Stimulated activated CD4-positive, alpha-beta T cell treated with anti-CD3 and anti-CD28 coated beads, Interleukin-1b, Interleukin-23, amount 100 ng/mL, for 48 hours (primary cell): ENCODE measurements at places on chromosomes 12 and 14.
A peak's percentile ranks its signal among the peaks of the same experiment; 100 is the strongest.

DNA sequence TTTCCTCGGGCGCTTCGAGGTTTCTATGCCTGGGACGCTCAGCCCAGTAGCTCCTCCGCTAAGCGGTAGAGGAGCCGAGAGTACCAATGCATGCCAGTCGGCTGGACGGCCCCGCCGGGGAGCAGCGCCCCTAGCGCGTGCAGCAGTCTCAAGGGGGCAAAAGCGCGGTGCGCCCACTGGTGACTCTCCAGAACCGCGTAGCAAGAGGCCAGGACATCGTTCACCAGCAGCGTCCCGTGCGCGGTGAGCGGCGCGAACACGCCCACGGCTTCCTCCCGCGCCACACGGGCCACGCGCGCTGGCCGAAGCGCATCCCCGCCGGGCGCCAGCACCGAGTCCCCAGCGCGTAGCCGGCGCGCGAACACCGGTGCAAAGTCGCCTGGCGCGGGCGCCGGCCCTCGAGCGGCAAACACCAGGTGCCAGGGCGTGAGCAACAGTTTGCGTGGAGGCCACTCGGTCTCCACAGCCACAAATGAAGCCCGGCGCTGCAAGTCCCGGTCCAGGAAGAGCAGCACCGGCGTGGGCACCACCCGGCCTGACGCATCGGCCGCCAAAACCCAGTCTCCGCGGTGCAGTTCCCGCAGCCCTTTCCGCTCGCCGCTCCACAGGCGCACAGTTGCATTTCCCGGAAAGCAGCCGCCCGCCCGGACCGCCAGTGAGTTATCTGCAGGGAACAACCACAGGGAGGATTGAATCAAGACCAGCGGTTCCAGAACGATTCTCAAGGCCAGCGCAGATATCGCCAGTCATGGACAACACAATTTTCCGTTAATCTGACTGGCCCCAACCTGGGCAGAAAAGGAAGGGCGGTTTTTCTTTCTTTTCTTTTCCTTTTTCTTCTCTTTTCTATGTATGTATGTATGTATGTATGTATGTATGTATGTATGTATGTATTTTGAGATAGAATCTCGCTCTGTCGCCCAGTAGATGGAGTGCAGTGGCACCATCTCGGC, 4.5 kb downstream of the DHH start:
- DNase-seq, result no peak

DNA sequence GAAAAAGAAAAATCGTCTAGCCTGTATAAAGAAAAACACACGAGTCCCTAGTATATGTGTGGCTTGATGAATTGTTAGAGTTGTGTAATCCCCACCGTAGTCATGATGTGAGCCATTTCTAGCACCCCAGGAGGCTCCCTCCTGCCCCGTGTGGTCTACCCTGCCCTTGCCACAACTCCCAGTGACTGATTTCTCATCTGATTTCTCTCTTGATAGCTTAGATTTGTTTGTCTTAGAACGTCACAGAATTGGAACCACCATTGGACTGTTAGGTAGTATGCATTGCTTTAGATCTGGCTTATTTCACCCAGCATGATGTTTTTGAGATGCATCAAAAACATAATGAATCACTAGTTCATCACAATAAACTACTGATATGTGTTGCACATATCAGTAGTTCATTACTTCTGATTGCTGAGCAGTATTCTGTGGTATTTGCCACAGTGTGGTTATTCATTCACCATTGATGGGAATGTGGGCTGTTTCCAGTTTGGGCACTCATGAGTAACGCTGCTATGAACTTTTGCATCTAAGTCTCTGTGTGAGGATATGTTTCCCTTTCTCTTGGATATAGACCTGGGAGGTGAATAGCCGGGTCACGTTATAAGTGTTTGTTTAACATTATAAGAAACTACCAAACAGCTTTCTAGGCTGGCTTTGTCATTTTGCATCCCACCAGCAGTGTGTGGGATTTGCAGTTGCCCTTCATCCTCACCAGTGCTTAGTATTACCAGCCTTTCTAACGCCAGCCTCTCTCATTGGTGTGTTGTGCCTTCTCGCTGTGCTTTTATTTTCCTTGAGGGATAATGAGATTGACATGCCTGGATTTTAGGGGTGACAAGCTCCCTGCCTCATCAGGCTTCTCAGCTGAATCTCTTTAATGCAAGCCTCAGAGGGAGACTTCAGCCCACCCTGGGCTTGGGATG, 31.9 kb upstream of the NCOR2 start:
- peak; percentile 46 for DNase-seq

DNA sequence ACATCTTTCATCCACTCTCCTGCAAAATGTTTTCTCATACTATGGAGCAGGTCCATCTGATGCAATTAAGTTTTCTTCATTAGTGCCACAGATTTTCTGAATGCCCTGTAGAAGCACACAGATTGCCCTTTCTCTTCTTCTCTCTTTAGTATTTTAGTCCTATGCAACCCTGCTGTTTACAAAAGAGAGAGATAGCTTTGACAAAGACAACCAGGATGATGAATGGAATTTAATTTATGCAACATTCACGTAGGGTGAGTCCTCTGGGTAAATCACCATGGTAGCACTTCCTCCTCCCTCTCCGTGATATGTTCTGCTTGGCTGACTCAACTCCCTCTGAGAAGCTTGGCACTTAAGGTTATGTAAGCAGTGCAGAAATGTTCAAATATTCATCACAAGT, 400.9 kb upstream of the PDE3A start:
- DNase-seq, result no peak

DNA sequence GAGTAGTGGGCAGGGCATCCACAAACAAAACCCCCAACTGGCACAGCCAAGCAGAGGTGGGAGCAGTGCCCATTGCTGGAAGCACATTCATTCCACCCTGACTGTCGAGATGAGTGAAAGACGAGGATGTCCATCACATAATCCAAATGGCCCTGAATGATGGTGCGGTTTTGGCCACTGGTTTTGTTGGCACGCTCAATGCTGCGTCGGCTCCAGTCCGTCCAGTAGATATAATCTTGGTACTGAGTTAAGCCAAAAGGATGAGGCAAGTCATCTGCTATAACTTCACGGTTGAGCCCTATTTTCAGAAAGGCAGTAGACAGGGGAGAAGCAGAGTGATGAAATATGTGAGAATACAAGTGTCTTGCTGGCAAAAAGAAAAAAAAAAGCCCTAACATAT, 88.1 kb downstream of the BCL2L14 start:
- no peak for DNase-seq

GRCh38 chr12:50065726-50066310, 8.4 kb downstream of the ASIC1 start:
- DNase-seq, result no peak

DNA sequence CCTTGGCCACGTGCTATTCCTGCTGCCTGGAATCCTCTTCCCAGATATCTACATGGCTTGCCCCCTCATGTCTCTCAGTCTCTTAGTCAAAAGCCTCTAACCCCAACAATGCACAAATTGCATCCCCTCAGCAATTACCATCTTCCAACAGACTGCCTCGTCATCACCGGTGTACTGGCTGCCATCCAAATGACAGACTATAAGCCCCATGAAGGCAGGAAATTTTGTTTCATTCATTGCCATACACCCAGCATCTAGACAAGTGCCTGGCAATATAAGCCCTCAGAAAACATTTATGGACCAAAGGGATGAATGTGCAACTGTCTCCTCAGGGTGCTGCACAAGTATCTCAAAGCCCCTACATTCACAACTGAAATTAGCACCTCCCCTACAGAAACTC, 5.8 kb downstream of the GLT8D2 start:
- DNase-seq, result no peak

GRCh38 chr14:22651586-22651985, 7.4 kb upstream of the OR6J1 start:
- no peak for DNase-seq

- no peak for DNase-seq
Measured at GRCh38 chr12:119178544-119179334, at the start of gene HSPB8. HSPB8 (plus strand) TSS chr12:119178931; CDS start chr12:119179313, 382 bp downstream.

DNA sequence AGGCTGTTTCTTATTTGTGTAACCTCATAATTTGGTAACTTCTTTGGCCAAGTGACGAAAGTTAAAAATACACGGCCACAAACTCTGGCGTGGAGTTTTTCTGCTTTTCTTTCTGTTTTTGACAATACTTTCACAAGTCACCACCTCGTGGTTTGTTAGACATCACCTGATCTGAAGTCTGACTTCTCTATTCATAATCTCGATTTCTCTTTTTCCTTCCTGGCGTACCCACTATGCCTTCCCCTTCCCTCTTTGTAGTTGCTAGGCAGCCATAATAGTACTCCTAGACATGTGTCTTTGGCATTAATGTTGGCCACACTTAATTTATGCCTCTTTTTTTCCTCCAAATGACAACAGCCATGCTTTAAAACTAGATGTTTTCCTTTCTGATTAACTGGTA, 97.6 kb downstream of the POLR3B start:
- DNase-seq, result no peak

GRCh38 chr14:104139460-104140212, 1.2 kb downstream of the KIF26A start:
- DNase-seq, result no peak

DNA sequence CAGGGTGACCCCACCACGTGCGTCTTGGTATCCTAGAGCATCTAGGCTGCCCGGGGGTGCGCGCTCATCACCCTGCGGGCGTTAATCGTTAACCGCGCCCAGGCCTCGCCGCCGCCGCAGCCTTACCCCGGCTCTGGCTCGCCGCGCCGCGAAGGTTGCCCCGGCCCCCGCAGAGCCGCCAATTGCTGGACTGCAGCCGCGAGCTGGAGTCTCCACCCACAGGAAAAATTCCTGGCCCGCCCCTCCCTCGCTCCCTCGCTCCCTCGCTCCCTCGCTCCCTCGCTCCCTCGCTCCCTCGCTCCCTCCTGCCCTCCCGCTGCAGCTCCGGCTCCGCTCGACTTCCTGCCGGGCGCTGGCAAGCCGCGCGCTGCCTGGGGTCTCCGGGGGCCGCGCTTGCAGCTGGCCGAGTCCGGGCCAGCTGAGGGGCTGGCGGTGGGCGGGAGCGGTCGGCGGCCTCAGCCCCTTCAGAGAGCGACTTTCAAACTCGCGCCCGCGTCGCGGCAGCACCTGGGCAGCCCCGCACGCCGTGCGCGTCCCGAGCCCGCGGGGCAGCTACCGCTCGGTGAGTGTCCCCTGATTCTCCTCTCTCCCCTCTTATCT, at the start of gene PLEKHG3:
PLEKHG3 (plus strand) TSS at position 282 of the 600 bp plus-strand sequence. CDS start 23,208 bp downstream, outside the sequence.
- peak; percentile 6 for DNase-seq

DNA sequence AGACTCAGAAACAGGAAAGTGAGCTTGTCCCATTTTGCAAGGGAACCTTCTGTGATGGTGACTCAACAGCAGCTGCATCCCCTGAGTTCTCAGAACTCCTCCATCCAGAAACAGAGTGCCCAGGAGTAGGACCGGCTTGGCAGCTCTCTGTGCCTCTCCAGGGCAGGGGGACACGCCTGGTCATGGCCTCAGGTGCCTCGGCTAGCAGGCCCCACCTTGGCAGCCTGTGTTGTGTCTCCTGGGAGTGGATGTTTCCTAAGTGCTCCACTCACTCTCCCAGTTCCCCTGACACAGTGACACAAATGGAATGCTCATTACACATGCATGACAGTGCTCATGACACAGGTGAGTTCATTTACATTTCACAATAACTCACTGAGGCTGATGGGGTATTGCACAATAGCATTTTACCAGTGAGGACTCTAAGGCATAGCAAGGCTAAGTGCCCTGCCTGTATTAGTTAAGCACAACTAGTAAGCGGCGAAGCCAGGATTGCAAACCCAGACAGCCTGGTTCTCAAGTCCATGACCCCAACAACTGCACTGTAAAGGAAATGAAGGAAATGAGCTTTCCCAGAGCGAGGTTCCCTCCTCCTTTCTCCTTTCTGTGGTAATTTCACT, 47.4 kb downstream of the CALM1 start:
- DNase-seq, result no peak

GRCh38 chr12:54460317-54460923, 13.0 kb downstream of the GTSF1 start:
- no peak for DNase-seq

DNA sequence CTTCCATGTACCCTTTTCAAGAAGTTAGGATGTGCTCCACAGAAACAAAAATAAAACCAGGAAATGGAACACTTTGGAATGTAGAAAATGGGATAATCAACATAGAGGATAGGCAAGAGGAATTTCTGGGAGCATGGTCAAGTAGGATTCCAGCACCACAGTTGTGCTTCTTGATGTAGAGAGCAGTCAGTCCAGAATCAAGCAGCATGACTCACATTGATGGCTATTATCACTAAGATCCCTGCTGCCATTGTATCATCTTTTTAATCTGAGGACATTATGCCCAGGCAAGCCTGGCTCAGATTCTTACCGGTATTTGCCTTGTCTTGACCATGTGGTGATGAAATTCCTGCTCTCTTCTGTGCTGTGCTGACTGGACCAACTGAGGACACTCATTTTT, 5.7 kb downstream of the ETFRF1 start:
- no peak for DNase-seq

GRCh38 chr12:85874031-85874461, at the start of gene NTS:
NTS (plus strand) TSS chr12:85874295; CDS start chr12:85874404, 109 bp downstream.
- DNase-seq, result no peak

- no peak for DNase-seq
Measured at GRCh38 chr12:17062267-17063036, 456.5 kb upstream of the LMO3 start.

- no peak for DNase-seq
Measured at GRCh38 chr14:58731465-58732293, 93.9 kb downstream of the DACT1 start.

- DNase-seq, result no peak
Measured at GRCh38 chr14:78074561-78074960, 95.6 kb upstream of the NRXN3 start.

DNA sequence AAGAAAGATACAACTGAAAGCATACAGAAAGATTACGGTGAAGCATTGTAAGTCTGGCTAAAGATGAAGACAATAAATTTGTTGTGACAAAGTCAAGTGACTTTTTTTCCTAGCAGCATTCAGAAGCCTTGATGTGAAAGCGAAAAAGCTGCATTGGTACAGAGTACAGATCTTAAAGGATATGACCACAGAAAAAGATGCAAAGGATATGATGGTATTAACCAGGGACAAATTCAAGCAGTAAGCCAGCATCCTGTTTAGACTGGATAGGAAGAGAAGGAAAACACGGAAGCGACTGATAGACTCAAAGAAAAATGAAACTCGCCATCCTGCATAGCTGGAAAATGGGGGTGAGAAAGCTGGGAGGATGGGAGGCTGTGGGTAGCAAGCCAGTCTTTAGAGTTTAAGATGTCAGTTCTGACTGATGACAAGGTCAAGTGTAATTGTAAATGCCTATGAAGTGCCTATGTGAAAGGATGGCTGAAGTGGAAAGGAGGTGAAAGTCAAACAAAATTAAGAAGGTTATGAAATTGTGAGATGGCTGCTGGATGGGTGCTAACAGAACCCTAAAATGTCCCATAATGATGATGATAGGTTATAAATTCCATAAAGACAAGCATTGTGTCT, 92.4 kb downstream of the PHLDA1 start:
- DNase-seq, result no peak

DNA sequence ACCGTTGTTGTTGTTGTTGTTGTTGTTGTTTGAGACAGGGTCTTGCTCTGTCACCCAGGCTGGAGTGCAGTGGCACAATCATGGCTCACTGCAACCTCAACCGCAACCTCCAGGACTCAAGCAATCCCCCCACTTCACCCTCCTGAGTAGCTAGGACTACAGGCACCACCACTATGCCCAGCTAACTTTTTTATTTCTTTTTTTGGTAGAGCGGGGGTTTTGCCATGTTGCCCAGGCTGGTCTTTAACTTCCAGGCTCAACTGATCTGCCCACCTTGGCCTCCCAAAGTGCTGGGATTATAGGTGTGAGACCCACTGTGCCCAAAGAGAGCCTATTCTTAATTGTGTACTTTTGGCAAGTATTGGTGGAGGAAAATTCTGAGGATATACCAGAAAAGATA, 25.7 kb downstream of the MOK start:
- DNase-seq, result no peak

GRCh38 chr12:41917938-41918341, 226.7 kb downstream of the GXYLT1 start:
- no peak for DNase-seq
